ENCODE measurements at places on chromosomes 12 and 14.

GRCh38 chr14:24843494-24843893 lies 206.5 kb downstream of the STXBP6 start:
- DNase-seq: no peak

GRCh38 chr12:95804291-95804690 lies 13.7 kb upstream of the NTN4 start:
- DNase-seq: no peak

GRCh38 chr12:6914246-6914946 lies at the start of gene ENO2:
TSS of gene ENO2 (plus strand) at chr12:6914580. CDS start at chr12:6915833, 1,253 bp downstream.
- no peak for DNase-seq

DNA sequence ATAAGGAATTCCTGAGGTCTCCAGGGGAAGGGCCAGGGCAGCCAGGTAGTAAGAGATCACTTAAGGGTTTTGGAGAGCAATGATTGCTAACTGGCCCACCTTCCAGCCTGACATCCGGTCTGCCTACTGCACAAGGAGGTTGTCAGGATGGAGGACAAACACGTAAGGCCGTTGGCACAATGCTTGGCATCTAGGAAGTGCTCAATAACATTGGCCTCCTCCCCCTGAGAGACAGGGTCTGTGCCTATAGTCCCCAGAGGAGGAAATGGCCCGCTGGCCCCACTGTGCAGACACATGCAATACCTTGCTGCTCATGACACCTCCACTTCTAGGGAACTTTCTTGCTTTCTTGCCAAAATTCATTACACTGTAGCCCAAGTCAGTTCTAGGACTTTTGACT lies 73.2 kb downstream of the NTF3 start:
- DNase-seq: no peak

GRCh38 chr12:77010691-77011548 lies 54.4 kb downstream of the E2F7 start:
- peak; percentile 21 for DNase-seq

GRCh38 chr14:74049876-74050495 lies 30.8 kb downstream of the BBOF1 start:
- DNase-seq: no peak

DNA sequence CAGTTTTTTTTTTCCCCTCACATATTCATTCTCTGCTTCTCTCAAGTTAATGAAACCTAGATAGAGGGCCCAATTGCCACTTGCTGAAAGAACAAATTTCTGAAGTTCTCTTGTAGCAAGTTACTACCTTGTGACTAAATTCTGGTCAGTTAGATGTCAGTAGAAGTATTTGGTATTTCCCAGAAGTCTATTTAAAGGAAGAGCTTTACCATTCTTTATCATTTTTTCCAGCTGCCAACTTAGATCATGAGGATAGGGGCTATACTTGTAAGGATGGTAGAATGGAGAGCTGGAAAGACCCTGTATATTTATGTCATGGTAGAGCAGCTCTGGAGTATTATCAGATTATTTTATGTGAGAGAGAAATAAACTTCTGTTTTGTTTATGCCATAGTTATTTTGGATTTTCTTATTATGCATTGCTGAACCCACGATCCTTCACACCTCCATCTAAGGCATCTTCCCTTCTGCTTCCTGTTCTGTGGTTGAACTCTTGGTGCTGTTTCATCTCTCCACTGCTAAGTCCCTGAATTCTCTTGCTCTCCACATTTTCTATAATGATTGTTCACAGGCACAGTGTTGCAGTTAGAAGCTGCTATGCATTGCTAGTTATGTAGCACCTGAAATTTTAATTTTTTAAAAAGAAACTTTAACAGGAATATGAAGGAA lies 25.9 kb downstream of the FUT8 start:
- no peak for DNase-seq

- no peak for DNase-seq
Measured at GRCh38 chr12:25979563-25979962, 21.1 kb downstream of the RASSF8 start.

DNA sequence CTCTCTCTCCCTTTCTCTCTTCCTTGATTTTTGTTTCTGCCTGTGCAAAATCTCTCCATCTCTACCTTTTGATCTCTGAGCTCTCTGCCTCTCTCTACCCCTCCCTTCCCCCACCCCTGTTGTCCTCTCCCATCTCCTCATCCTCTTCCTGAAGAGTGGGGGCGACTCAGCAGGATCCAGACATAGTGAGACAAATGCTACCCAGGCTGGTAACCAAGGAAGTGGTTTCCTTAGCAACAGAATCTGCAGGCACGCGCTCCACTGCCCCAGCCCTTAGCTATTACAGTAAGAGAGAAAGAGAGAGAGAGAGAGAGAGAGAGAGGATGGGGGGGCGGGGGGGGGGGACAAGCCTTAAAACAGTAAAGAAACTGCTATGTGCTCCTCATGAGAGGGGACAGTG lies 85.6 kb downstream of the CMKLR1 start:
- DNase-seq: no peak

- DNase-seq: no peak
Measured at GRCh38 chr14:73502017-73502619, 11.4 kb downstream of the RIOX1 start.

GRCh38 chr14:101593411-101594238 lies 32.3 kb downstream of the DIO3 start:
- no peak for DNase-seq

DNA sequence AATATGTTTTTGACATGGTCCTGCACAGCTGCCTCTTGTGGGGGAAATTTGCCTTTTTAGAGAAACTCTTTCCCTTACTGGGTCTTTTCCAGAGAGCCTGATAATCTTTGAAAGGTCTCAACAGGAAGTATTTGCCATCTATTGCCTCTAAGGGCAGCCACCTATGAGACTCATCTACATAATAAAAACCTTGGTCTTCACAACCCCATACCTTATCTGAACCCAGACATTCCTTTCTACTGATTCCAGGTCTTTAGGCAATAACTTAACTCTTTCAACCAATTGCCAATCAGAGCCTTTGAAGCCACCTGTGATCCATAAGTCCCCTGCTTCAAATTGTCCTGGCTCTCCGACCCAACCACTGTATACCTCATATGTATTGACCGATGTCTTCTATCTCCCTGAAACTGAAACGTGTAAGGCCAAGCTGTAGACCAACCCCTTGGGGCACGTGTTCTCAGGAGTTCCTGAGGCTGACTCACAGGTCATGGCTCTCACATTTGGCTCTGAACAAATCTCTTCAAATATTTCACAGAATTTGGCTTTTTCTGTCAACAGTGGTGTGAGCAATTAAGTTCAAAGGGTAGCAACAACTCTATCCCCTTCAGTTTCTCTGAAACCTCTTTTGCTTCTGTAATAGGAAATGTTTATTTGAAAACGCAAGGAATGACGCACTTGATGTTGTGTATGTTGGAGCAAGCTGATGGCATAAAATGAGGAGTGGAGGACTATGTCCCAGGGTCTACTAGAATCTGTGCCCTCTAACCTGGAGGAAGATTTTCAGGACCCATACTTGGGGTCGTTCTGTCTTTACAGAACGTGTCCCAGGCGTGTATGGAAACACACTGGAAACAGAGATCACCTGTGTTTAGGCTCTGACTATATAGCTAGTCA lies 49.2 kb upstream of the EIF5 start:
- no peak for DNase-seq
